ENCODE measurements at places on chromosomes 12 and 14.

DNA sequence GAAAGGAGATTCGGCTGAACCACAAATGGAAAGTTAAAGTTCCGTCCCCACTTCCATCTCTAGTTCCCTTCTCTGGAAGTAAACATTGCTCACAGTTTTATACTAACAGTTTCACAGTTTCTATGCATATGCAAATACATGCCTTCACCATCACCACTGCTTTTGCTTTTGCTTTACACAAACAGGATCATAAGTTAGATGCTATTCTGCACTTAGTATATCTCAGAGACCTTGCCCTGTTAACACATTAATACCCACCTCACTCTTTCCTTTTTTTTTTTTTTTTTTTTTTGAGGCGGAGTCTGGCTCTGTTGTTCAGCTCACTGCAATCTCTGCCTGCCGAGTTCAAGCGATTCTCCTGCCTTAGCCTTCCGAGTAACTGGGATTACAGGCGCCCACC is 890 bp downstream of the TEP1 start:
- DNase-seq: no peak

GRCh38 chr14:81192594-81192993 is 28.2 kb downstream of the GTF2A1 start:
- DNase-seq: no peak

- no peak for DNase-seq
These were observed 3.9 kb upstream of the KRT6B start for GRCh38 chr12:52455821-52456220.

- no peak for DNase-seq
These were observed 18.0 kb upstream of the CTDSP2 start for GRCh38 chr12:57864442-57865083.

DNA sequence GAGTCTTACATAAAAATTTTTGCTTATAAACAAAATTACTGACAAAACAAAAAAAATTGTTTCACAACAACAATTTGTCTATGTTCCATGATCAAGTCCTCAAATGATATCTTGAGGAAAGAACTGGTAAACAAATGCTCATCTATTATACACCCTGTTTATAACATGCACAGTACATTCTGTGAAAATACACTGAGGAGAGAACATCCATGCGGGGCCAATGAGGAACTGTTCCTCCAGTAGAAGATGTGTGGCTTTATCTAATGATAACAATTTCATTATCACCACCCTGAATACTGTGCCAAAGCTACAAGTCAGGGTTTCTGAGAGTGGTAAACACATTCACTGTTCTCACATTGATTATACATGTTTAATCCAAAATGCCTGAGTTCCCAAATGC is 10.8 kb downstream of the MLH3 start:
- DNase-seq: no peak

- no peak for DNase-seq
These were observed 9.9 kb downstream of the BCL7A start for GRCh38 chr12:122031342-122032216.

GRCh38 chr14:67331368-67332125 is 28.1 kb downstream of the ATP6V1D start:
- no peak for DNase-seq

- DNase-seq: no peak
These were observed 71.2 kb downstream of the ITPK1 start for GRCh38 chr14:93044556-93044955.

DNA sequence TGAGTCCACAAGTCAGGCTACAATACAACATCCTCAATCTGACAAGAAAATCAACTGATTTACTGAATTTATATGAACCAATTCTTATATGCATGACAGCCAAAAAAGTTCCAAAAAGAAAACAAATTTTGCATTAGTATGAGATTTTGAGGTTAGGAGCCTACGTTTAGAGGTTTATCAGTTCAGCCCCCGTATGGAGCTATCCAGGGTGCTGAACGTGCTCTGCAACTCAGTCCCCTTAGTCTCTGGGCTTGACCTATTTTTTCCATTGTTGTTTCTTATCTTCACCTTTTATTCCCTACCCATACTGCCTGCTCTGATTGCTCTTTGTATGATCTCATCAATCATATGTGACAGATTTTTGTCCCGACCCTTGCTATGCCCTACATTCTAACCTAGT is 693.0 kb downstream of the NRXN3 start:
- DNase-seq: no peak

- no peak for DNase-seq
These were observed 105.3 kb upstream of the AMN1 start for GRCh38 chr12:31834150-31834549.

DNA sequence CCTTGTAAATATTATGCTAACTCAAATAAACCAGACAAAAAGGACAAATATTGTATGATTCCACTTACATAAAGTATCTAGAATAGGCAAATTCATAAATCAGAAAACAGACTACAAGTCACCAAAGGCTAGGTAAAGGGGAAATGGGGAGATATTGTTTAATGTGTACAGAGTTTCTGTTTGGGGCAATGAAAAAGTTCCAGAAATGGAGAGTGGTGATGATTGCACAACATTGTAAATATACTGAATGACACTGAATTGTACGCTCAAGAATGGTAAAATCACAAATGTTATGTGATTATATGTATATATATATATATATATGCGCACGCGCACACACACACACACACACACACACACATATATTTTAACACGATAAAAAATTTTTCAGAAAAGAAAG is 182.5 kb downstream of the SLC2A13 start:
- DNase-seq: no peak

DNA sequence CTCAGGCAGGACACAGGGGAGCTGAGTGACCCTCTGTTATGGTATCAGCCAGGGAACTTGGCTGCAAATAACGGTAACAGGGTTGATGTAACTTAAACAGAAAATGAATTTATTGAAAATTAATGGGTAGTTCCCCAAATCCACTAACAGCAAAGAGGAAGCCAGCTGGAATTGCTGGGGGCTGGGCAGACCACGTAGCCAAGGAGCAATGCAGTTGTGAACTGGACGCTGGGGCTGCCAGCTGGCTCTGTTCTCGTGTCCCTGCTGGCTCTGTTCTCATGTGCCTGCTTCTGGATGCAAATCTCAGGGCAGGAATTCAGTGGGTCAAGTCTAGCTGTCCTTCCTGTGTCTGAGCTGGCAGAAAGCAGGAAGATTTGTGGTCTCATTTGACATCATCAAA is 1383.3 kb upstream of the TMEM132C start:
- DNase-seq: no peak

- no peak for DNase-seq
These were observed 82.0 kb downstream of the VWF start for GRCh38 chr12:6042446-6042845.

- DNase-seq: no peak
These were observed 128.0 kb downstream of the NDUFA12 start for GRCh38 chr12:94875525-94875924.

GRCh38 chr14:21192875-21193535 is 37.1 kb upstream of the OR5AU1 start:
- no peak for DNase-seq

DNA sequence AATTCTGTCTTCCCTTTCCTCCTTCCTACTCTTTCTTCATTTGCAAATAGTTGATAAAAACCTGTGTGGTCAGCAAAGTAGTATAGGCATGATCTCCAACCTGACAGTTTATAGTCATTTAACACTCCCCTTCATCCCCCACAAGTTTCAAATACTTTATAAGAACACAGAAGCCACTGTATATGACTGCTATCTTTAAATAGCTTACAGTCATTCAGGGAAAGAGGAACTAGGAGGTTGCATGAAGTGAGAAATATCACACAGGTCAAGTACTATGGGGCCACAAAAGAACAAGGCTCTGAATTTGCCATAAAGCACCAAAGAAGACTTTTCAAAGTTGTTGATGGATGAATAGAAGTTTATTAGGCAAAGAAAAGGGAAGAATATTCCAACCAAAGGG is 431.3 kb downstream of the NPAS3 start:
- no peak for DNase-seq

- no peak for DNase-seq
These were observed 98.1 kb downstream of the NCOR2 start for GRCh38 chr12:124469193-124469888.

GRCh38 chr12:122366685-122367475 is 55.6 kb downstream of the CLIP1 start:
- DNase-seq: no peak

DNA sequence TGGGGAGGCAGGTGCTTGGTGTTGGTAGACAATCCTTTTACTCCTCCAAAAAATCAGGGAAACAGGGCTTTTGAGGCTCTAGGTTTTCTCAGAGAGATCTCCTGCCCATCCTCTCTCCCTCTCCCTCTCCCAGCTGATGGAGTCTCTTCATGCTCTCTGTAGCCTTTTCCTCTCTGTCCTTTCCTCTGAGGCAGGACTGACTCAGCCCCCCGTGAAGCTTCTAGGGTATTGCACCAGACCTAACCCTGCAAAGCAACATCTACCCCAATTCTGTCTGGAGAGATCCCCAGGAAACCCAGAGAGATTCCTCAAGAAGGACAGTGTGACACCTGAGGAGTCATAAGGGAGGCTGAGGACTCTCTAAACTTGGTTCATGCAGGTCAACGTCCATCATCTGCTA is 66.4 kb downstream of the CRACR2A start:
- DNase-seq: no peak

DNA sequence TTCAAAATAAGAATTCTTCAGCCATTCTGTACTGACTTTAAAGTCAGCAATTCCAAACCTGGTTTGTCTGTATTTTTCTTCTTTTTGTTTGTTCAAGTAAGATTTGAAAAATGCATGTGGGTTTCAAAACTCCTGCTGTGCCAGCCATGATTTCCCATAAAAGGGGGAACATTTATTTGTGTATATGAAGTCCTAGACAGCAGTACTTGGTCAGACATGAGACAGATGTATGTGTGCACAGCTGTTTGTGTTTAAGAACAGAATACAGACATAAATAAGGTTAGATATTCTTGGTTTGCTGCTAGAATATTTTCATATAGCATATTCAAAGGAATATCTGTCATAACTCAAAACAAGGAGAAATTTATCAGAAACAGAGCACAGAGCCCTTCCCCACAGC is 236.0 kb downstream of the ADAMTS20 start:
- DNase-seq: no peak

- DNase-seq: no peak
These were observed 27.6 kb downstream of the TC2N start for GRCh38 chr14:91839749-91840148.

DNA sequence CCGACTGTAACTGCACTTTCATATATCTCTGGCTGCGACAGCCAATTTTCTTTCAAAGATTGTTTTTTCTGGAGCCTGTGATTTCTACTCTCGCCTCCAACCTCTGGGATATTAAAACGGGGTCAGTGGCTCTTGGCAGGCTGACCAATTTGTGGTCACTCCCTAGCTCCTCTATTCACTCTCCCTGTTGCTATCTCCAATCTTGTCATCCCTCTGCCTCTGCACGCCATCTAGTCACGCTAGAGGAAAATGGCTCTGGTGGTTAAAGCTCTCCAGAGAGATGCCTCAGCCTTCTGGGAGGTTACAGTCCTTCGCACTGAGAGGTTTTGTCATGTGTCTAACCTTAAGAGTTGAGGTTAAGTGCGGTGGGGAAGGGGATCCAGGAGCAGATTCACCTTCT is 59.8 kb upstream of the CISTR start:
- DNase-seq: no peak

DNA sequence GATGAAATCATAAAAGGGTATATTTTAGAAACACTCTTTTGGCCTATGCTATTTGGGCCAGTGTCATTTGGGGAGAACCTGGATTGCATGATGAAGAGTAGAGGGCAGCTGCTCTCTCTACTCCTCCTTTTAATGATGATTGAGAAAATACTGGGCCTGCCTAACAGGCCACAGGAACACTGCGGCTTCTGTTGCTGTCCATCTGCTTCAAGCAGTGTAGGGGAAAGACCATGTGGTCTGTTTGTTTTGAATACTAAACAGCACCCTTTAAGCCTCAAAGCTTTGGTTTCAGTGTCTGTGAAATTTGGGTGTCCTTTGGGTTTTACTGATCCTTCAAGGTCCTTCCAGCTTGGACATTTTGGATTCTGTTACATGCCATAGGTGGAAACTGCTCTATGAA is 78.0 kb downstream of the TTC6 start:
- no peak for DNase-seq

DNA sequence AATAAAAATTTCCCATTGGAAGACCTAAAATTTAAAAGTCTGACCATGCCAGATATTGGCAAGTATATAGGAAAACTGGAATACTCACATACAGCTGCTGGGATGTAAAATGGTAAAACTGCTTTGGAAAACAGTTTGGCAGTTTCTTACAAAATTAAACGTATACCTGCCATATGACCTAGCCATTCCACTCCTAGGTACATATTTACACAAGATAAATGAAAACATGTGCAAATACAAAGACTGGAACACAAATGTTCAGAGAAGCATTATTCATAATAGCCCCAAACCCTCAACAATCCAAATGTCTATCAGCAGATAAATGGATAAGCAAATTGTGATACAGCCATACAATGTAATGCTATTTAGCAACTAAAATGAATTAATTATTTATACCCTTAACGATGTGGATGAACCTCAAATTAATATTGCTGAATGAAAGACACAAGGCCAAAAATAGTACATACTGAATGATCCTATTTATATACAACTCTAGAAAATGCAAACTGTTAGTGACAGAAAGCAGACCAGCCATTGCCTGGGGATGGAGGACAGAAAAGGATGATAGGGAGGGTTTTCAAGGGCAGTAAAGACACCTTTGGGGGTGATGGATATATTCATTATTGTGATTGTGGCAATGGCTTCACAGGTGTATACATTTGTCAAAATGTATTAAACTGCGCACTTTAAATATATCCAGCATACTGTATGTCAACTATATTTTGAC is 21.3 kb upstream of the TCP11L2 start:
- DNase-seq: no peak

DNA sequence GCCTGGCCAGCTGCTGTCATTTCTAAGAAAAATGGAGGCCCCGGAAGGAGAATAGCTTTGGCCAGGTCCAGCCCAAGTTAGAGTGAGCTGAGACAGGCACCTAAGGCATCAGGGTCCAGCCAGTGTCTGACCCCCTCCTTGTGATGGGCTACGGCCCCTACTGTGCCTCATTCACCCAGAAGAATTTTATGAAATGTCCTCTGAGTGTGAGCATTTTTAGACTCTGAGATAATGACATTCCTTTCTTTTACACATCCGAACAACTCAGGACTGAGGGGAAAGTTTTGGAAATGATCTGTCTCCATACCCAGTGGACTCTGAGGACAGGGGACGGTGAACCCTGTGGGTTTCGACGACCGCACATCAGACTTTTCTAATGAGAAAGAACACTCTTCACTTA is 50.4 kb downstream of the SLC24A4 start:
- no peak for DNase-seq

DNA sequence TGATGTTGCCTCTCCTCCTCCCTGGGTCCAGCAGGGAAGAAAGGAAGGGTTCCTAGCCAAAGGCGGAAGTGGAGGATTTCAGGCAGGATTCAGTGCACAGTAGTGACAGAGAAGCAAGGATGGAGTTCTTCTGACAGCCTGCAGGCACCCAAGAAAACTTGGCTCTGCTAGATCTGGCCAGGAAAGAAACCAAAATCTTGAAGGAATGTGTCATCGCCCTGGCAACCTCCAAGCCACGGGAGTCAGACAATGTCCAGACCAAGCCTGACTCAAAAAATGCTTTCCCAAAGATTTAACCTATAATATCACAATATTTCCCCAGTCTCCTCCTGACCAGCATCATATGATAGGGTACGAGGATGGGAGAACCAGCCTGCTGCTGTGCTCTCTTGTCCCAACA is 22.8 kb upstream of the DHRS4 start:
- DNase-seq: no peak

GRCh38 chr12:48030173-48030650 is 25.9 kb upstream of the COL2A1 start:
- DNase-seq: no peak

- no peak for DNase-seq
These were observed 3.2 kb upstream of the CLEC4A start for GRCh38 chr12:8120072-8120713.

Data from stimulated activated CD4-positive, alpha-beta T cell treated with anti-CD3 and anti-CD28 coated beads, Interleukin-15, amount 100 ng/mL, for 1 hour (primary cell).